ENCODE measurements at places on chromosomes 5 and 9.

DNA sequence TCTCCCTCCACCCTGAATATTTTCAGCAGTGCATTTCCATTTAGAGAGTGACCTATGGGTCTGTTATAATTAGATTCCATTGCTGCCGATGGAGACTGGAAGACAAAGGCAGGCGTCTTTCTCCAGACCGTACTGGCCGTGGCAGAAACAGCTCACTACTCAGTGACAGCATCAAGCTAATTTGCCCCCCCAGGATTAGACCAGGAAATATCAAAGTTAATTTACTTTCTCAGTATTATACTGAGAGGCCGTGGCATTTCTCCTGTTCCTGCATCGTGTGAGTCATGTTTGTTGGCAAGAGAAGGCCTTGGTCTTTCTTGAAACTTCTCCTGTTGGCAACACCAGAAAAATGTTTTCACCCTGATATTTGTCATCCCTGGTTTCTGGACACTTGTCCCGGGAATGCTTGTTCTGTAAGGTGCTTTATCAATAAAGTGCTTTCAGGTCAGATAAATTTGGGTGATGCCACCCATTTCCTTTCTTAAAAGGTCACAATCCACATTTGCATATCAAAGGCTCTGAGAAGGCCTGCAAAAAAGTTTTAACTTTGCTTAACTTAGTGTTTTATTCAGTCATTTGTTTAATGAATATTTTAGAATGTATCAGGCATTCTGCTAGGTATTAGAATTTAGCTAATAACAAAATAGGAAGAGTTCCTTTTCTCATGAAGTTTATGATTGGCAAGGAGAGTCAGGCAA lies 28.4 kb downstream of the SV2C start:
- H3K27me3 ChIP-seq: peaks cover 5% of the 10 kb centered on the region
- H3K27ac ChIP-seq: no peak overlapping the region
- DNase-seq: peak; percentile 37
- no peaks in the 10 kb centered on the region for H3K4me1 ChIP-seq

GRCh38 chr9:126558051-126558665 lies 55.6 kb upstream of the LMX1B start:
- no peaks in the 10 kb centered on the region for H3K36me3 ChIP-seq
- H3K4me3 ChIP-seq: no peak overlapping the region
- H3K27me3 ChIP-seq: peaks cover 42% of the 10 kb centered on the region
- H3K4me1 ChIP-seq: no peaks in the 10 kb centered on the region
- H3K27ac ChIP-seq: no peak overlapping the region

DNA sequence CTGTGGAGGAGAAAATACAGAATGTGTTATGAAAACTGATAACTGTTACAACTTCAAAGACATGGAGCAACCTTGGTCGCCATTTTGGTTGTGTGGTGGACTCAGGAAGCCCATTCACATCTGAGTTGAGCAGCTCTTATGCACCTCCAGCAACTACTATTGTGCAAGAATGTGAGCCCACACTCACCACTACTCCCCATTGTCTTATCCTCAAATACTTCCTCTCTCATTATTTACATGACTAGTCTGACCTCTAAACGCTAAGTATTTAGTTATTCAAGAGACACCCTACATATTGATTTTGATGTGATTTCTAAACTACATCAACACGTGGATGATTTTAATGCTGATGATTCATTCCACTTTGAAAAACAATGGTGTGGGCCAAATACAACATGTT lies 516.6 kb upstream of the CLINT1 start:
- no peak overlapping the region for H3K27ac ChIP-seq
- H3K36me3 ChIP-seq: no peaks in the 10 kb centered on the region
- H3K27me3 ChIP-seq: no peaks in the 10 kb centered on the region
- H3K4me1 ChIP-seq: no peaks in the 10 kb centered on the region
- no peak overlapping the region for H3K4me3 ChIP-seq
- no peak for DNase-seq

- H3K4me1 ChIP-seq: no peaks in the 10 kb centered on the region
- no peak overlapping the region for H3K4me3 ChIP-seq
- H3K36me3 ChIP-seq: no peaks in the 10 kb centered on the region
- DNase-seq: no peak
- H3K27ac ChIP-seq: no peak overlapping the region
Measured at GRCh38 chr9:89225991-89226471, 47.4 kb upstream of the SHC3 start.

DNA sequence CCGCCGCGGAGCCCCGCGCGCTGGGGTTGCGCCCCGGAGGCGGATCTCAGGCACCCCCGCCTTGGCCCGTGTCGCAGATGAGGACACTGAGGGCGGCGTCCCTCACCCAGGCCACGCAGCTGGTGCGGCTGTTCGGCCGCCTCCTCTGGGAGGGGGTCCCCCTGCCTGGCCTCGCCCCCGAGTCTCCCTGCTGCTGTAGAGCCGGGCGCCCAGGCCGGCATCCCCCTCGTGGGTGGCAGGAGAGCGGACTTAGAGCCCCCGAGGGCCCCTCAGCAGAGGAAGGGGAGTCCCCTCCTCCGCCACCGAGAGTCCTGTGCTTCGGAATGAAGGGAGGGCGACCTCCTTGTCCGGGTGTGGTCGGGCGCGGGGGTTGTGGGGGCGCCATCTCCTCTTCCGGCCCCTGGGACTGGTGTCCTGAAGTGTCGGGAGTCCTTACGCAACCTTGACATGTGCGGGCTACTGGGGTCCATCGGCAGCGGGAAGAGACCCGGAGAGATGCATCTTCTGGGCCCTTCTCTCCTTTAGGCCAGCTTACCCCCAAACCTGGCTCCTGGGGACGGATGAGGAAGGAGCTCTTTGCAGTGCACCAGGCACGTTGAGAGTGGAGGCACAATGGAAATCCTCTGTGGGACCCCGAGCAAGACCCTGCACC lies 11.7 kb upstream of the EXOSC2 start:
- H3K27me3 ChIP-seq: peaks cover 5% of the 10 kb centered on the region
- peak overlapping the region; percentile 55 for H3K4me3 ChIP-seq
- H3K36me3 ChIP-seq: no peaks in the 10 kb centered on the region
- no peak for DNase-seq
- H3K4me1 ChIP-seq: peaks cover 13% of the 10 kb centered on the region
- H3K27ac ChIP-seq: no peak overlapping the region

GRCh38 chr5:50711280-50711679 lies 44.8 kb downstream of the PARP8 start:
- H3K4me1 ChIP-seq: no peaks in the 10 kb centered on the region
- DNase-seq: peak; percentile 32
- H3K27ac ChIP-seq: no peak overlapping the region
- H3K27me3 ChIP-seq: no peaks in the 10 kb centered on the region
- no peaks in the 10 kb centered on the region for H3K36me3 ChIP-seq

DNA sequence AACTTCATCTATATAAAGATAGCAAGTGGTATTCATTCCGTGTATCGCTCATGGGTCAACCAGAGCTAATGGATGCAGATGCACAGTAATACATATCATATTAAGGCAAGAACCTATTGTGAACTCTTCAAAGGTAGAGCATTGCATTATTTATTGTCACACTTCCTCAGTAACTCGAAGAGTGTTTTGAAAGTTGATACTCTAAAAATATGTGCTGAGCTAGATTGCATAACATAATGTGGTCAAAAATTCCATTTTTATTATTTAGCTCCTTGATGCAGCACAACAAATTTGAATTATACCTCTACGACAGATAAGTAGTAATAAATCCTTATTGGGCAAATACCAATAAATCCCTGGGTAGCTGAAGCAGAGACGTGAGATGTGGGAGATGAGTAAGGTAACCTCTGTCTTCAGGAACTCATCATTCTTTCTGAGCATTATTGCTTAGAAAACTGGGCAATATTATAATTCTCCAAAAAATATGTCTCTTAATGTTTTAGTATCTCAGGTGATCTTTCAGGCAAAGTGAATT lies 70.3 kb downstream of the CDH18 start:
- H3K36me3 ChIP-seq: no peaks in the 10 kb centered on the region
- H3K4me1 ChIP-seq: no peaks in the 10 kb centered on the region
- DNase-seq: no peak
- H3K27me3 ChIP-seq: no peaks in the 10 kb centered on the region
- H3K27ac ChIP-seq: no peak overlapping the region

- no peak for DNase-seq
- H3K27me3 ChIP-seq: no peaks in the 10 kb centered on the region
- H3K4me3 ChIP-seq: no peak overlapping the region
- no peaks in the 10 kb centered on the region for H3K36me3 ChIP-seq
- no peak overlapping the region for H3K27ac ChIP-seq
- no peaks in the 10 kb centered on the region for H3K4me1 ChIP-seq
Measured at GRCh38 chr9:134598884-134599245, 42.7 kb upstream of the COL5A1 start.
